ENCODE measurements at places on chromosomes 3 and 15.

DNA sequence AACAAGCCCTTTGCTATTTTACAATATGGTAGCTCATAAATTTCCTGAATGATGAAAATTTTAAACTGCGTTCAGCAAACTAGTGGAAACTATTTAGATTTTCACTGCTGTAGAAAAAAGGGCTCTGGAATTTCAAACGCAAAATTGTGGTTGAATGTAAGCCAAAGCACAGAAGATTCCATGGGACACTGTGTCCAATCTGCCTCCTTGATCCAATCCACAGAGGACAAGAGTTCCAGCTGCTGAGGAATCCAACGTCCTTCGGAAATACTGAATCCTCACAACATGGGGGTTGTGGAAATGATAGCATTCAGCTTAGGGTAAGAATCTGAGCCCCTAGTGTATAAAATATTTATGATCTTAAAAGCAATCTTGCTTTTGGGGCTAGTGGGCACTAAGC lies 161.0 kb downstream of the PLD1 start:
- no peak for DNase-seq

- DNase-seq: no peak
Observed at GRCh38 chr15:61534986-61535385, 305.9 kb upstream of the RORA start.

DNA sequence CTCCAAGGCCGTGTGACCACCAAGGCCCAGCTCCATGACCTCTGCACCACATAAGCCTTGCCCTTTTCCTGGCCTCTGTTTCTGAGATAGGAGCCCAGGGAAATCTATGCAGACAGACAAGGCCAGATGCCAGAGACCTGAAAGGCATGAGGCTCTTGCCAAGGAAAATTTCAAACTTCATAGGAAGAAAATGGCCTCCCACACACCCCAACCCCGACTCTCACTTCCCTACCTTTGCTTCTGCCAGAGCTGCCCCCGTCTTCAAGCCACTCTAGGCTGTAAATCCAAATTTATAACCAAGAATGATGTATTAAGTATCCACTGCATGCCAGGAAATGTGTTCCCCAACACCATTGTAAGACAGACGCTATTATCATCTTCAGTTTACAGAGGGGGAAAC lies 65.5 kb upstream of the HRH1 start:
- no peak for DNase-seq

DNA sequence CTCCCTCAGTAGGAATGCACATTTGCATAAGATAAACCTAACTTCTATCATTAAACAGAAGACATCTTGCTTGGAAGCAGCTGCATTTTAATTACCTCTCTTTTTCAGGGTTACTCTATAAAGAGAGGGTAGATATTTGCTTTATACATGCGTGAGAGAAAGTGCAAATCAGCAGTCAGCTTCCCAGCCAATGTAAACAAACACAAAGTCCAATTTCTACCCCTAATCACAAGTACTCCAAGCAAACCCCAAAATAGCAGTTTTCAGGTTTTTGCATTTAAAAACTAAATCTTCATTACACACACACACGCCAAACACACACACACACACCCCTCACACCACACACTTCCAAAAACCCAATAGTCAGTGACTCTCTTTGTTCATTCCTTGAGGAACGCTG lies 303.9 kb upstream of the ALCAM start:
- DNase-seq: peak; percentile 38

- peak; percentile 29 for DNase-seq
Observed at GRCh38 chr3:152051501-152052404, 178.3 kb downstream of the SUCNR1 start.

DNA sequence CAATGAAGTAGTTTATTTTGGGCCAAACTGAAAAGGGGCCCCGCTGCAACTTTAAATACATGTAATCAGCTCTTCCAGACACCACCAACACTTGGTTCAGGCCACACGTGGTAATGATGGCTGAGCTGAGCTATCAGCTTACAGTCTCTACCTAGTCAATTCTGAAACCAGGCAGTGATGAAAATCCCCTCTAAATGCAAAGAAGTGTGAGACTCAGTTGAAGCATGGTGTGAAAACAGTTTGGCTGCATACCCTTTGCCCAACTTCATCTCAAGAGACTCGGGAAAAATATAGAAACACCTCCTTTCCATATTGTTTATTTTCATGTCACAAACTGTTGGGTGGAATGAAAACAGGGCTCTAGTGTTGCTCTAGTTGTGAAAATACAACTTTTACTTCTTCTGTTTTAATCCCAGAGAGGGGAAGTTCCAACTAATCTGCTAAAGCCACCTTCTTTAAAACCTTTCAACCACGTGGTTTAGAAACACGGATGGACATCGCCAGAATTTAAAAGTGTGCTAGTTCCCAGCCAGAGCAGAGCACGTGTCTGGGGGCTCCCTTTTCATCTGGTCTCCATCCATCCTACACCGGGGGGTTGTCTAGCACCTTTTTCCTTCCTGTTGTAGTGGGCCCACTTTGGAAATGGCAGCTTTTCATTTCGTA lies 229.1 kb downstream of the EPHB1 start:
- peak; percentile 19 for DNase-seq
